Fibroblast of skin of scalp (primary cell): ENCODE measurements at places on chromosomes 5 and 9.

DNA sequence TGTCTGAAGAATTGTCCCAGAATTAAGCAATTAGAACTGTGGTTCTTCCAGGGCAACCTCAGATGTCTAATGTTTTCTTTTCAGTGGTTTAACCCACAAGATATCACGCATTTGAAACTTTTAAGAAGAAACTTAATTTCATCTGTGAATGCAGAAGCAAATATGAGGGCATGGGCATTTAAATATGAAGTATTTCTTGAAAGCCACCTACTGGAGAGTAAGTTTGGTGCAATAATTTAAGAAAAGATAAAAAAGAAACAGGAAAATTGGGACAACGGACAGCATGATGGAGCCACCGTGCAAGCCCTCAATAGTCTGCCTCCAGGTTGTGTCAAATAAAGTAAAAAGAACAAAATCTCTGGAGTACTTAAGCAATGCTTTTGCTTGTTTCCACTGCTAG lies 1.2 kb upstream of the CAPSL start:
- DNase-seq = no peak

GRCh38 chr5:76351577-76351976 lies 51.5 kb upstream of the IQGAP2 start:
- no peak for DNase-seq

GRCh38 chr9:35689542-35690293 lies at the start of gene TPM2:
TPM2 (minus strand) TSS chr9:35689925; CDS start chr9:35689817, 108 bp downstream.
- DNase-seq = peak; percentile 96

DNA sequence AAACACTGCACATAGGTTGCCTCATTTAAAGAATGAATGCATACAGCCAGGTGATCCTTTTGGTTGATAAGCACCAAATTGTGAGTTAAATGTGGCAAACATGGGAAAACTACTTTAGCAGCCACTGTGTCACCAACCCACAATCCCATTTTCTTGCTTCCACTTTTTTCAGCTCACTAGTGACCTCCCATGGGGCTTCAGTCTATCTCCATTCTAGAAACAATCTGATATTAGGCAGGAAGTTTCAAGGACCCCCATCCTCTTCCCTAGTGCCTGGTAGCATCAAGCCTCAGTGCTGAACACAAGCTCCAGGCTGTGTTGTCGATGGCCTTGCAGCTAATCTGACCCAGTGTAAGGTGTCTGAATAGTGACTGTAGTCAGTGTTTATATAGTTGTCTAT lies 66.2 kb downstream of the PLPPR1 start:
- DNase-seq = no peak
